ENCODE measurements at places on chromosomes 16 and 17.

- DNase-seq: no peak
Observed at GRCh38 chr16:84550096-84550495, 45.6 kb upstream of the MEAK7 start.

- DNase-seq: no peak
Observed at GRCh38 chr16:65318138-65318537, 196.3 kb upstream of the CDH11 start.

GRCh38 chr17:21377705-21378396 is 1.7 kb downstream of the KCNJ12 start:
- no peak for DNase-seq

DNA sequence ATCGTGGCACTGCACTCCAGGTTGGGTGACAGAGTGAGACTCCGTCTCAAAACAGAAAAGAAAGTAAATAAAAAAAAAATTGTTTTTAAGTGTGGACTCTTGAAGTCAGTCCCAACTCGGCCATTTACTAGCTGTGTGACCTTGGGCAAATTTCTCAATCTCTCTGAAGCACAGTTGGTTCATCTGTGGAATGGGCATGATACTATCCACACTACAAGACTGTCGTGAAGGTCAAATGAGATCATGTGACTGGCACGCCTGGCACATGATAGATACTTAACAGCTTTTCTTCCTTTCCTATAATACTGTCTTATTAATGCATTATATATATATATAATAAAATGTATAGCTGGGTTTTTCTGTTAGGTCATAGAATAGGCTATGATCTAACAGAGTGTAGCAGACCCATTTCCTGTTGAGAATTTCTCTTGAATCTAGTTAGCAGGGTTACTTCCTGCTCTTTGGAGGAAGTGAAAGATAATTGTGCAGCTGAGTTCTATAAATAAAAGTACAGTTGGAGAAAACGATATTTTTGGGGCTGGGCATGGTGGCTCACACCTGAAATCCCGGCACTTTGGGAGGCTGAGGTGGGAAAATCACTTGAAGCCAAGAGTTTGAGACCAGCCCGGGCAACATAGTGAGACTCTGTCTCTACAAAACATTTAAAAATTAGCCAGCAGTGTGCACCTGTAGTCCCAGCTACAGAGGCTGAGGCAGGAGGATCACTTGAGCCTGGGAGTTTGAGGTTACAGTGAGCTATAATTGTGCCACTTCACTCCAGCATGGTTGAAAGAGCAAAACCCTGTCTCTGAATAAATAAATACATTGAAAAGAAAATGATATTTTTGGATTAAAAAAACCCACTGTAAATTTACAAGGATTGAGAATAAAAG is 7.3 kb downstream of the MILR1 start:
- no peak for DNase-seq

DNA sequence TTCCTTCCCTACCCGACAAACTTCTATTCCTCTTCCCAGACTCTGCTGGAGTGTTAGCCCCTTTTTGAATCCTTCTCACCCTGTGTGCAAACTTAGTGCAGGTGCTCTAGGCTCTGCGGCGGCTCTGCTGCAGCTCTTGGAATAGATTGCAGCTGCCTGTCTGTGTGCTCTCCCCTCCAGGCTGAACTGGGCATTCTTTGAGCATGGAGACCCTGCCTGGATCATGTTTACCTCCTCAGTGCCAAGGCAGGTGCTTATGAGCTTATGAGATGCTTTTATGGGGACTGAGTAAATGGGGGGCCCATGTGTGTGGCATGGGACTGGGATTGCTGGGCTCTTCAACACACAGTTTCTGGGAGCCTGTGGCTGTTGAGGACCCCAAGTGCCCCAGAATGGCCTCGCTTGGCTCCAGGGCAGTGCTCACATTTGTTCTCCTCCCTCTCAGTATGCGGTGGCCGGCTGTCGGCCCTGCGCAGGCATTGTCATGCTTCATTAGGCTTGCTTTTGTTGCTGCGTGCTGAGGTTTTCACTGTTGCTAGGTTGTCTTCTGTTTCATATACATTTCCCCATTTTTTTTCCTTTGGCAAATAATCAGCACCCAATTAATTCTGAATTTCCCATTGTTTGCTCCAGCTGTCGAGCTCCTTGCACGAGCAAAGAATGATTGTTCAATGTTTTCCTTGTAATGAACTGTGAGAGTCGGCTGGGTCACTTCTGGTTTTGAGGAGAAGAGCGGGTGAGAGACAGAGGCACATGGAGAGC is 185.5 kb upstream of the NLRP1 start:
- no peak for DNase-seq

DNA sequence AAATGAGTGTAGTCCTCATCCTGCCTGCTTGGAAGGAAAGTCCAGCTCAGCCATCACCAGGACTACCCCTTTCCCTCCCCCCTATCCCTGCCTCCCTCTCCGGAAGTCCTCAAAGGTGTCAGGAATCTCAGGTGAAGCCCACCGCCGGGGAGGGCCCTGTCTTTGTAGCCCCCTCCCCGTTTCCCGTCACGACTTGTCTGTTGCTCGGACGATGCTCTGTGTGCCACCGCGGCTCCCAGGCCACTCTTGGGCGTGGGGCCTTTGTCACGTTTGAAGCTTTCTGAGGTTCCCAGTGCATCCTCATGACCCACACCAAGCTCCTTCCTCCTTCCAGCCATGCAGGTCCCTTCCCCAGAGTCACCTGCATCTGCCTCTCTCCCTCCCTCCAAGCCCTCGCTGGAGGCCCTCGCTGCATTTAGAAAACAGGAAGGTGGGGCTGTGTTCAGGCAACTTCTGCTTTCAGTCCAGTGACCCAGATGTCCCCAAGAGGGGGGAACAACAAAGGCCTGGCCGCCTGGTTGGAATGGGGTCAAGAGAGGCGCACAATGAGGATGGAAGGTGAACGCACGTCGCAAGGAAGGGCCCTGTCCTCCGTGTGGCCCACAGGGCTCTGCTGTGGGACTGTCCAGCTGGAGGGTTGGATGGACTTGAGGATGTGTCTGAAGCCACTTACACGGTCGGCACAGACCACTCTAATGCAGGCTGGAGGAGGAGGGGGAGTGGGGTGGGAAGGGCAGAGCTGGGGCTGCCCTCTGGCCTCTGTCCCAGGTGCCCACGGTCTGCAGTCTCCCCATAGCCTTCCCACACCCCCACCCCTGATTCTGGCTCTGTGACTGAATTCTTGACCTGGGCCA is 59.9 kb downstream of the OR1D5 start:
- DNase-seq: no peak

All from Panc1 (cell line).